Liver (tissue), 10 donors: ENCODE measurements at places on chromosomes 13 and 19. TPM values are rescaled to one million over a fixed set of nuclear protein-coding genes. Genes with fewer than 3 reads are reported as not detected.

DNA sequence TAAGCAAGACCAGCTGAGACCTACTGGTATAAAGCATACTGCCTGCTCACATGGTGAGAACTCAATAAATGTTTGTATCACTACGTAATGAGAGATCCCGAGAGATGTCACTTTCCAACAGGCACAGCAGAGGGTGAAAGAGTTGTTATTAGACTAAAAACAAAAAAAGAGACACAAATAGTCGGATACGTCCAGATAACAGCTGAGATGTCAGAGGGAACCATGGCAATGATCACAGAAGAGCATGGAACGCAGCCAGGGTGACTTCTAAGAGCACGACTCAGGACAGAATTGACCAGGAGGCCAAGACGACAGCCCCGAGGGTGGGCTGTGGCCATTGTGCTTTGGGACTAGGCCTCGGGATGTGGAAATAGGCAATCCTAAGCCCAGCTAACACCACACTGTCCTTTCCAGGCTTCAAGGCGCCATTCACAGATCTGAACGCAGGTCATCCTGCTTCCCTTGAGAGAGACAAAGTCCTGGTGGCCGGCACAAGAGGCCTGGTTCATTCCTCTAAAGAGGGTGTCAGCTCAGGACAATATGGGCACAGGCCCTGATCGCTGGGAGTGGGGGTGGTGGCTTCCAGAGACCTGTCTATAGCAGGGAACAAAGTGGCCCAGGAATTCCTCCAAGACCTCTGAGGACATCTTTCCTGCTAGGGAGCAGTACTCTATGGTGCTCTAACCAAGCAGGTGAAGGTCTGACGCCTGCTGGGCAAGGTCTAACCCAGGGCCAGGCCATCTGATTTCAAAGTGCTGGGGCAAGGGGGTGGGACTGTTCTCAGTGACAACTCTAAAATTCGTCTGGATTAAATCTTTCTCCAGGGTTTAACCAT lies 3.2 kb downstream of the SH3GL1 start:
- no peak for DNase-seq

DNA sequence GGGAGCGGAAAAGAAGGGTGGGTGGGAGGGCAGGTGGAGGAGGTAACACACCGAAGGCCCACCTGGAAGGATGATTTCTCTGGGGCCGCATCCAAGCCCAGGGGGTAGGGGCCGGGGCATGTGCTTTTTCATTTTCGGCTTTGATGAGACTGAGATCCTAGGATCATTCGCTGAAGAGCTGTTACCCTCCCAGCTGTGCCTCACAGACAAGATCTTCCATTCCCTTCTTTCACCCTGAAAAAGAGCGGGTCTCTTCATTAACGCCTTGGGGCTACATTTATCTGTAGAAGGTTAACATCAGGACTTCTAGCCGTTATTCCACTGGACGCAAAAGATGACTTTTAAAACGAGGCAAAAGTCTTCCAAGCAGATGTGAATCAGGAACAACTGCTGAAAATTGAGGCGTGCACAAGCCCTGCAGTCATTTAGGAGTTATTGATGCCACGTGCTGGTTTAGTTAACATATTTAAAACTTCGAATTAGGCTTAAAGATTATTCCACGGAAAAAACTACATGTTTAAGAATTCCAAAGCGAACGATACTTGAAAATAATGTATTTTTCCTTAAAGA lies 1.1 kb downstream of the LMO7 start:
- no peak for DNase-seq

DNA sequence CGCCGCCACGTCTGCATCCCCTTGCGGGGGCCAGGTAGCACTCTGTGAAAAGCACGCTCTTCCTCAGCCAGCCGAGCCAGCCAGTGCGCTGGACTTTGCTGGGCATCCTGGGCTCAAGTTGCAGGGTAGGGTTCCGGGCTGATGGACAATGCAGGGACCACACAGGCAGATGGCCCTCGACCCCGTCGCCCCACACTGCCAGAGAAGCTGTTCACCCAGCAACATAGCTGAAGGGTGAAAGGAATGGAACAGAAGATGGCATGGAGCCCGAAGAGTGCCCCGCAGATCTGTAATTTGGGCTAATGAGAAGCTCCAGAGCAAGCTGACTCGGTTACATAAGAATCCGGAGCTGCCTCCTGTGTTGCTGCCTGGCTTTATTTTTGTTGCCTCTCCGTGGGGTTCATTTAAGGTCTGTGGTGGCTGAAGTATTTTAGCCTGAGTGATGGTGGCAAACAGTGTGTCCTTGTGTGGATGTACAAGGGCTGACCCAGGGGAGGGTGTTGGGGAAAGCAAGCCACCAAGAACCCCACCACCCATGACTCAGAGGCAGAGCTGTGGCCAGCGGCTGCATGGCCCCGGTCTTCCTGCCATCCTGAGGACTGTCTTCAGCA lies 105.8 kb downstream of the SOX1 start:
- DNase-seq: no peak

GRCh38 chr19:5121266-5122120 lies 152.6 kb downstream of the KDM4B start:
- no peak for DNase-seq

DNA sequence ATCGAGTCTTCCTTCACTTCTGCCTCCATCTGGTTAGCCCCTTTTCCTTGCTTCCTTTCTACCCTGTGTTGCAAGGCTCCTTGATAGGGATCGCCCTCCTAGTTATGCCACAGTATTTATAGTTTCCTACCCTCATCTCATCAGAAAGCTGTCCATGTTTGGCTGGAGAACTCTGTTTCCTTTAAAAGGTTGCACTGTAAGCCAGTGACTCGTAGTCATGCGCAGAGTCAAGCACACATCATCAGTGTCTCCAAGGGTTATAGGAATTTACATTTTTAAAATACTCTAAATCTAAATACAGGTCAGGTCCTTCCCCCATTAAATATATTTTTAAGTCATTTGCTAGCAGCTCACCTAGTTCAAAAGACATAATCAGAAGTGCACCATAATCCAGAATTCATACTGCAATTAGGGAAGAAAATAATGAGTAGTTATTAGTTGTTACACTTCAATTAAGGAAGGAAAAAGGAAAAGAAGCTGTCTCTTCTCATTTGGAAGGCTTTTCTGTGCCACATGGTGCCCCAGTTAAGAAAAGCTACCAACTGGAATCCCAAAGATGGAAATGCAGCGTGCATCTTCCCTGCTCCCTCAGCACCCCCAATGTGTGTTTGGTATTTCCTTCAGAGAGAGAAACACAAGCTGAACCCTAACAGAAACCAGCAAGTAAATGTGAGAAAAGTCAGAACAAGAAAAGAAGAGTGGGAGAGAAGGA lies 81.0 kb downstream of the GPR12 start:
- no peak for DNase-seq

- no peak for DNase-seq
These were observed 16.1 kb downstream of the VSTM1 start for GRCh38 chr19:54047616-54048015.

GRCh38 chr13:95159458-95159857 lies 141.8 kb downstream of the ABCC4 start:
- DNase-seq: no peak

DNA sequence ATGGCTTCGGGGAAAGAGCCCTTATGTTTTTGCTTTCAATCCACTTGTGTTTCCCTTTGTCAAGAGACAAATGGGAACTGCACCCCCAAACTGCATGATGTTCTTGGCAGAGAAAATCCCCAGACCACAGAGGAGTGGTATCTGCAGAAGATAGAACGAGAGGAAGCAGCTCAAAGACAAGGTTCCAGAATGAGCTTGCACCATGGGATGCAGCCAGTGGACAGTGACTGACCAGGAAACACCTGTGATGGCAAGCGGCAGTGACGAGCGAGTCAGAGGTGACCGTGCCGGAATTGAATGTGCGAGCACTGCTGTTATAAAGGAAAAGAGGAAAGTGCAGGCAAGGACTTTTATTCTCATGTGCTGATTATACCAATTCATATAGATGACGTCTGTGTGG lies 46.3 kb downstream of the IRS2 start:
- no peak for DNase-seq

GRCh38 chr19:48777720-48778119 lies 22.4 kb downstream of the FGF21 start:
- DNase-seq: no peak

- DNase-seq: no peak
These were observed 47.1 kb downstream of the CAPN12 start for GRCh38 chr19:38697197-38697596.

DNA sequence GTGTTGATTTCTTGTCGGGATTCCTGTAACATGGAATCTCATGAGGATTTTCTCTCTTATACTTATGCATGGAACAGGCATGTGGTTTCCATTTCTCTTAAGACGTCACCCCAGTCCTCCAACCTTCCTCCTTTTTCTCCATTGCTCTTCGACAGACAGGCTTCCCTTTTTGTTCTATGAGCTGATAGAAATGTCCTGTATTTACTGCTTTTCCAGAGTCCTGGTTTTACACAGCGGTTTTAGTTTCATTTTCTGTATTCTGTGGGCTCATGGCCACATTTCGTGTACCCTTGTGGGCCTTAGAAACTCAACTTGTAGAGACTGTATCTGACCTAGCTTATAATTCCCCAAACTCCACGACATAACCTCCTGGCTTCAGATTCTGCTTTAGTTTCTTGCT lies 113.1 kb downstream of the PAN3 start:
- no peak for DNase-seq

DNA sequence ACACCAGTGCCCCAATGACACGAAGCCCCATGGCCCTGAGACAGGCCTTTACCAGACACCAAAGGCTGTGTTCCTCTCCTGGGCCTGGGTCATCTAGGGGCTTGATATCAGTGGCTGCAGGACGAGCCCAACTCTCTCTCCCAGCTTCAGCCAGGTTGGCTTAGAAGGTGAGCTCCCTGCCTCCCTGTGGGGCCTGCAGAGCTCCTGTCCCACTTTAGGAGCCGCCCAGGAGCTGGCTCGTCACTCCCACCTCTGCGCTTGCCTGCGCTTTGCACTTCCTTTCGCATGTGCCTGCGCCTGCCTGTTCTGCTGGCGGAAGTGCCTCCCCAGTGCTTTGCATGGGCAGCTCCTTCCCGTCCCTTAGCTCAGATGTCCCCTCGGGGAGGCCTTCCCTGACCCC lies 4.9 kb downstream of the CALM3 start:
- DNase-seq: no peak

DNA sequence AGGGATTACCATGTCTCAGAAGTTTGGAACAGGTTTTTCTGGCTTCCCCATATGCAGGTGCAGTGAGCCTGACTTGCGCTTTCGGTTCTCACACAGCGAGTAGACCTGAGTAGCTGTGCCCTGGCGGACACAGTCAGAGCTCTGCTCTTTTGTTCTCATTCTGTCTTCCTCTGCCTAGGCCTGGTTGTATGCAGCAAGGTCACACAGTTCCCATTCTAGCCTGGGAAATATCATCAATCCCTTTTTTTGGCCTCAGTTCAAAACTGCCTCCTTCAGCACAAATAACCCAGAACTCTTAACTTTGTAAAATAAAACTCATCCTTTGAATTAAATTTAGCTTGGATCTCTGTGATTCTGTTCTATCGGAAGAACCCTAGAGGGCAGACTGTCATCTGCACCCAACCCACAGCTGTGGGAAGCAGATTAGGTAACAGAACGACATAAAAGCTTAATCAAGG lies 10.2 kb downstream of the OXGR1 start:
- no peak for DNase-seq

DNA sequence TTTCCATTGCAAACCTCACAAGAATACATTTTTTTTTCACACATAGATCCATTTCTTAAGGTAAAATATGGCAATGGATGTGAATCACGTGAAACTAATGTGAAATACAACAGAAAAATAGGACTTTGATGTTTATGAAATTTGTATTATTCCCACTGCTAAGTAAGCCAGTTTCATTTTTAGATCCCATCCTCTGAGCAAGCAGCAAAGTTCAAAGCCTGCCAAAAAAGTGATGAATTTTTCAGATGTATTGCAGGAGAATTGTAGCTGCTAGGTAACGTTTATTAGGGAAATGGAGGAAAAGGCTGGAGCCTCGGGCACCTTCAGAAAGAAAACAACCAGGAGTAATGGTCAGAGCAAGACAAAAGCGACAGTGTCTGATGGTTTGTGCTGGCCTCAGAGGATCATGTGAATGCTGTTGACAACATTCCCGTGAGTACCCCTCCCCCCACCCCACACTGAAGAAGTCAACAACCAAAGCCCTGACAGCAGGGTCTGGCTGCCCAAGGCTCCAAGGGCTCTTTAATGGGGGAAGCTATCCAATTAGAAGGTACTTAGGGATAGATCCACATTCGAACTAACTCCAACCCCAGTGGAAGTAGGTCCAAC lies 95.5 kb downstream of the OXGR1 start:
- DNase-seq: no peak

GRCh38 chr13:45512098-45512496 lies 47.4 kb downstream of the COG3 start:
- DNase-seq: no peak

- no peak for DNase-seq
These were observed 7.0 kb downstream of the CLASRP start for GRCh38 chr19:45045671-45046353.

- no peak for DNase-seq
These were observed 21.4 kb upstream of the TCF3 start for GRCh38 chr19:1673645-1674292.

GRCh38 chr13:109859898-109860297 lies 73.5 kb upstream of the IRS2 start:
- DNase-seq: no peak

DNA sequence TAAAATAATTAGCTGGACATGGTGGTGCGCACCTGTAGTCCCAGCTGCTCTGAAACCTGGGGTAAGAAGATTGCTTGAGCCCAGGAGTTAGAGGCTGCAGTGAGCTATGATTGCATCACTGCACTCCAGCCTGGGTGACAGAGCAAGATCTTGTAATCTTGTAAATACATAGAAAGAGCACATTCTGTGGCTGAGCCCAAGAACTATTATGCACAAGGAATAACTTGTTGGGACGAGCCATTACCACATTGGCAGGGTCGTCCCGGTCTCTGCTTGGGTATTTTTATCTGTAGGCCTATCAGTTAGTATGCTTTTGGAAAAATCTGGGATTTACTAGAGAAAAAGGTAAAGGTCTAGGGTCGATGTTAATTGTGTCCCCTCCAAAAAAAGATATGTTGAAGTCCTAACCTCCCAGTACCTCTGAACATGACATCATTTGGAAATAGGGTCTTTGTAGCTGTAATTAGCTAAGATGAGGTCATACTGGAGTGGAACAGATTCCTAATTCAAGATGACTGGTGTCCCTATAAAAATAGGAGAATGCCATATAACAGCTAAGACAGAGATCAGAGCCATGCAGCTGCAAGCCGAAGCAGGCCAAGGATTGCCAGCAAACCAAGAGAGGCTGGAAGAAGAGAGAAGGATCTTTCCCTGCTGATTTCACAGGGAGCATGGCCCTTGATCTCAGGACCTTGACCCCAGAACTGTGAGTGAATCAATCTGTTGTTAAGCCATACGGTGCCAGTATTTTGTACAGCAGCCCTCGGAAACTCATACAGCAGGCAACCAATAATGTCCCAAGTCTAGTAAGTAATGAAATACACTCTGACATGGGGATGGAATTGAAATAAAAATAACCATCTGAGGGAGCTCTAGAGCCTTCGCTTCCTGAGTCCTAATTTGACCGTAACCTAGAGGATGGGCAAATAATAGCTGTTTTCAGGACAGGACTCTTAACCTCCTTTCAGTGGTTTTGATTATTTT lies 77.0 kb downstream of the TM9SF2 start:
- DNase-seq: no peak

GRCh38 chr13:33793726-33794125 lies 24.2 kb upstream of the RFC3 start:
- DNase-seq: no peak

- DNase-seq: no peak
These were observed 10.4 kb downstream of the ZSCAN5A start for GRCh38 chr19:56304243-56304642.

FAM216B gene
- total RNA-seq: not detected

CGB8 gene
- total RNA-seq: not detected

SIGLEC14 gene
- 6.9 TPM for total RNA-seq

ZNF135 gene
- 0.42 TPM for total RNA-seq

PMIS2 gene
- not detected for total RNA-seq

TNFSF13B gene
- 11.6 TPM for total RNA-seq

DZIP1 gene
- total RNA-seq: 2.0 TPM

TYROBP gene
- 37.6 TPM for total RNA-seq
